ENCODE measurements at places on chromosomes 7 and 10. TPM values are rescaled to one million over a fixed set of nuclear protein-coding genes. Genes with fewer than 3 reads are reported as not detected.

DNA sequence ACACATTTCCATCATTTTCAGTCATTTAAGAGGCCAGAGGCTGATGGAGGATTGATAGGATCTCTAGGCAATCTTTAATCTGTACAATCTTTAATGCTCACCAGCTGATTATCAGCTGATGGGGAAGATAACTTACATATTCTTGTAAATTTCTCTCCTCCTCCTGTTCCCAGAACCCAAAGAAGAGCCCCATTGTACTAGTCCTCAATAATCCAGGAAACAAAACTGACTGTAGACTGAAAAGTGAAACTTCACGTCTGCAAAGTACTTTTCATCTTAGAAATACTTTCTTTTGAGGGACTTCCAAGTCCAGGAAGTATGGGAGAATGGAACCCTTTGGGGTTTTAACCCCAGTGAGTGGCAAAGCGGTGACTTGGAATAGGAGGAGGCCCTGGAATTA, 283.3 kb downstream of the FRMD4A start:
- no peak for DNase-seq

GRCh38 chr7:20188567-20188966, 28.6 kb downstream of the MACC1 start:
- DNase-seq = no peak

GRCh38 chr10:52965509-52965908, 192.9 kb upstream of the MBL2 start:
- no peak for DNase-seq

GRCh38 chr10:93076871-93077270, 3.2 kb downstream of the CYP26A1 start:
- no peak for DNase-seq

- no peak for DNase-seq
These were observed 166.1 kb downstream of the PRKAG2 start for GRCh38 chr7:151710646-151711434.

DNA sequence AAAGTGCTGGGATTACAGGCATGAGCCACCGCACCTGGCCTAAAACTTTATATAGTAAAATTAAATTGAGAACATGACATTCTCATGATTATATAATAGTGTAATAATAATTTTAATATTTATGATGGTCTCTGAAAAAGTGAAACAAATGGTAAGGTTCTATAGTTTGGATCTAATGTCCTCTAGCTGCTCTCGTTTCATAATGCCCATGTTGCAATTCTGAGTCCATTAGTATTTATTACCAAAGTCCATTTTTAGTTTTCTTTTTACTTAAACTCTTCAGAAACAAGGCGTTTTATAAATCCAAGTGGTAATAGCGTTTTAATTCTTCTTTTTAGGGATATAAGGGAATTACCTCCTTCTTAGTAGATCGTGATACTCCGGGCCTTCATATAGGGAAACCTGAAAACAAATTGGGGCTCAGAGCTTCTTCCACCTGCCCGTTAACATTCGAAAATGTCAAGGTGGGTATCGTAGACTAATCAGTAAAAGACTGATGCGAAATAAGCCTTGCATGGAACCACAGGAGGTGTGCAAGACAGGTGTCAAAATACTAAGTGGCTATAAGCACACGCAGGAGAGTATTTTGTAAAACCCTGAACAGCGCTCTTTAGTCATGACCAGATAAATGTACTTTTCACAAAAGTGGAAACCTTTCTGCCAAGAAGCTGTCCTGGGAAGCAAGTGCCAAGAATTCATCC, 34.1 kb downstream of the ACADSB start:
- no peak for DNase-seq

The ASB10 gene
- 8.2 TPM for polyA plus RNA-seq

GRCh38 chr10:101576211-101576863, 11.7 kb downstream of the POLL start:
- no peak for DNase-seq

- DNase-seq = no peak
These were observed 408.6 kb upstream of the PRKCQ start for GRCh38 chr10:6988654-6989053.

GRCh38 chr10:14742382-14742781, 32.3 kb downstream of the FAM107B start:
- no peak for DNase-seq
